RWPE1 (cell line): ENCODE measurements at places on chromosomes 2 and 18.

DNA sequence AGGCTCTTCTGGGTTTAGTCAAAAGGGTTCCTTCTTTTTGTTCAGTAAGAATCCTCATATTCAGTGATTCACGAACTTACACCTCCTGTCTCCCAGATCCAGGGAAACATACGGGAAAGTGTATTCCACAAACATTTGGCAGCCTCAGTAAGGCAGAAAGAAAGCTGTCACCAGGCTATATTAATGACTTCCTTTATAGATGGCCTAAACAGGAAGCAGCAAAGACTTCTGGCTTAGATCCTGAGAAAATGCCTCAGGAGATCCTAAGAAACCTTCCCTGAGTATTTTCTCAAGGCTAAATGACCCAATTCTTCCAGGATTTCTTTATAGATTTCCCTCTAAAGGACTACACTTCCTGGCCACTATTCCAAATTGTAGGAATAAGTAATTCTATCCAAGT is 1995.5 kb upstream of the CELF4 start:
- no peak for DNase-seq

- DNase-seq, result no peak
These were observed 188.4 kb upstream of the TPO start for GRCh38 chr2:1224901-1225300.

- DNase-seq, result no peak
These were observed 325.6 kb downstream of the HRH4 start for GRCh38 chr18:24786027-24786426.

DNA sequence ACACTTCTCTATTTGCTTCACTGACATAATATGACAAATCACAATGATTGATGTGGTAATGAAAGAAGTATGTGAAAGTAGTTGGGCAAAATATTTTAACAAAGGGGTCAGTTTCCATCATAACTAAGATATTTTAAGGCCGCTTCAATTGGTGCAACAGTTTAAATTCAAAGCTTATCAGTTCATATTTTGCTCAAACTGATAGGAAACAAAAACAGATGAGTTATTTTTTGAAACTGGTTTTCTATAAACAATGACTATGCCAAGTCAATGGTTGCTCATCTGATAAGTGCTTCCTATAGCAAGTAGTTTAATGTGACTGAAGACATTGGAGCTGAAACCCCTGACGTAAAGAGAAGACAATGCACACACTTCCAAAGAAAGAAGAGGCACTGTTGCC is 1290.7 kb downstream of the SUCLG1 start:
- no peak for DNase-seq

DNA sequence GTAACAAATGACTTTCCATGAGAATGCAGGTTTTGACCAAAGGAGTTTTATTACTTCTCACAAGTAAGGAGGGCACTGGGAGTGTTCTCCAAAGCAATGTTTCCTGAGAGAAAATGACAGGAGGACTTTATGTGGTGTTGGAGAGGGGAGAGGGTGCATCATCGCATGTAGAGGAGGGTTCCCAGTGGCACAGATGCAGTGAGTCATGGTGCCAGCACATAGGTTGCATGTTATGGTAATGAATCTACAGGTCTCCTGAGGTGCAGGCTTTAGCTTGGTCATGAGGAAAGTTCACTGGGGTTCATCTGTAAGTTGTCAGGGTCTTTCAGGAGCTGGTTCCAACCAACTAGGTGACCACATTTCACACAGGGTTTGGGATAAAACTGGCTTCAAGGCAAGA is 30.4 kb downstream of the NAT8 start:
- DNase-seq, result no peak

- DNase-seq, result no peak
These were observed 27.6 kb upstream of the CDC42EP3 start for GRCh38 chr2:37698931-37699481.

- no peak for DNase-seq
These were observed 3.2 kb downstream of the REG1B start for GRCh38 chr2:79084495-79085135.

- DNase-seq, result no peak
These were observed 3.5 kb upstream of the CDC42EP3 start for GRCh38 chr2:37674946-37675345.

DNA sequence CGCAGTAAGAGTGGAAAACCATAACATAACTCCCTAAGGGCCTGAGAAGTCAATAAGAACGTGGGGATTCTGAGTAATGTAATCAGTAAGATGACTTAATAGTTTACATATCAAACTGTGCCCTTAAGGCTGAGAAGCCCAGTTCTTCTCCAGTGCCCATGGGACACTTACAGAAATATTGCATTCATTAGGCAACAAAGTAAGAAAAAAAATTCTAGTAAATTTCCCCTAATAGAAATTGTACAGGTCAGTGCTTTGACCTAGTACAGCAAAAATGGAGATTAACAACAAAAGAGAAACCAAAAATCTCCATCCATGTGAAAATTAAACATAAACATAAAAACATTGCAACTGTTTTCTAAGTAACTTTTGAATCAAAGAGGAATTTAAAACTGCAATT is 139.8 kb upstream of the HS6ST1 start:
- DNase-seq, result no peak

DNA sequence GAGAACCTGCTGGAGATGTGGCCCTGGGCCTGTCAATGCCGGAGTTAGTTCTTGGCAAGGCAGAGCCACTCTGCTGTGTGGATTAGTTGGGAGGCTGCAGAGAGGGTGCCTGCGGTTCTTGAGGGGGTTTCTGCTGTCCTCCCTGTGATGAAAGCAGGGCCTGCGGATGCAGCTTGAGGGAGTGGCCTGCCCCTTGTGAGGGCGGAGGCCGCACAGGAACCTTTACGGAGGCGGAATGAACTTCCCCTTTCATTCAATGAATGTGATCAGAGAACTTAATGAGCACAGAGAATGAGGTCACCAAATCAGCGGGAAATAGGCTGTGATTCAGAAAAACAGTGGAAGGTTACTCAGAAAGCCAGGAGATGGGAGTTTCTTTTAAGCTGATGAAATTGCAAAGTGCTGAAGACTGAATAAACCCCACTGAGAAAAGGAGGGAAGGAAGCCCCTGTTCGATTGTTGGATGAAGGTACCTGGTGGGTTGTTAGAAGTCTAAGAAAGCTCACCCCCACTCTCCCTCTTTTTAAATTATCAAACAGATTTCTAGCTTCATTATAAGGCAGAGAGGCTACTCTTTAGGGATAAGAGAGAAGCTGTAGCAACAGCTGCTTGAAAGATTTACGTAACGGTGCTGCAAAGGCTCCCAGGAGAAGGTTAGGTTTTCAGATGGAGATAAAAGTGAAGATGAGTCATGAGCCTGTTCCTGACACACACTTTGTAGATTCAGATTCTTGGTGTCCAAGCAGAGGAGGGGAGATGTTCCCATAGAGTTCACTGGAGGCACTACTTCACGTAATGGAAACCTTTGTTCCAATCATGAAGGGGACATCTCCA is 47.4 kb downstream of the VWA3B start:
- DNase-seq, result no peak

DNA sequence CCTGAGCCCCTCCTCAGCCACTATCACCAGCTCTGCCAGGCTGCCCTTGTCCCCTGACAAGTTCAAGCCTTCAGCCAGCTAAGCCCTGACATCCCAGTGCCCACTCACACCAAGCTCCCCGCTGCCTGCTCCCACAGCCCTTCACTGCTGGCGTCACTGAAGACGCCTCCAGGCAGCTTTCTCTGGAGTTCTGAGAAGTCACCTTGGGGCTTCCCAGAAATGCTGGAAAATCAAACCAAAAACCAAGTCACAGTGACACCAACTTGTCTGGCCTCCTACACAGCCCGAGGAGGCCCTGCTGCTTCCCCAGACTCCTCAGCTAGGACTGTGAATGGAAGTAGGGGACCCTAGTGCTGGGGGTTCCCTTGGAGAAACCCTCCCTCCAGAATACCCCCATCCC is 2.2 kb upstream of the TNS1 start:
- DNase-seq, result no peak

- no peak for DNase-seq
These were observed 16.2 kb upstream of the MAPRE2 start for GRCh38 chr18:35024965-35025364.

GRCh38 chr18:63439334-63439733 is 17.1 kb upstream of the VPS4B start:
- DNase-seq, result peak; percentile 50

DNA sequence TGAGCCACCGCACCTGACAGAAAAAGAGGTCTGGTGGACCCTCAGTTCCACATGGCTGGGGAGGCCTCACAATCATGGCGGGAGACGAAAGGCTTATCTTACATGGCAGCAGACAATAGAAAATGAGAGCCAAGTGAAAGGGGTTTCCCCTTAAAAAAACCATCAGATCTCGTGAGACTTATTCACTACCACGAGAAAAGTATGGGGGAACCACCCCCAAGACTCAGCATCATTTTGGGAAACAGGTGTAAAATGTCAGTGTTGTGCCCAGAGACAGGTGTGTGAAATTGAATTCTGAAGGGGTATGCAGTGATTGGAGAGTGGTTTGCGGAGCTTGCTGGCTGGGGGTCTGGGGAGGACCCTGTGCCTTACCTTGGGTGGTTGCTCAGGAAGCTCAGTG is 4.6 kb upstream of the D2HGDH start:
- DNase-seq, result no peak

DNA sequence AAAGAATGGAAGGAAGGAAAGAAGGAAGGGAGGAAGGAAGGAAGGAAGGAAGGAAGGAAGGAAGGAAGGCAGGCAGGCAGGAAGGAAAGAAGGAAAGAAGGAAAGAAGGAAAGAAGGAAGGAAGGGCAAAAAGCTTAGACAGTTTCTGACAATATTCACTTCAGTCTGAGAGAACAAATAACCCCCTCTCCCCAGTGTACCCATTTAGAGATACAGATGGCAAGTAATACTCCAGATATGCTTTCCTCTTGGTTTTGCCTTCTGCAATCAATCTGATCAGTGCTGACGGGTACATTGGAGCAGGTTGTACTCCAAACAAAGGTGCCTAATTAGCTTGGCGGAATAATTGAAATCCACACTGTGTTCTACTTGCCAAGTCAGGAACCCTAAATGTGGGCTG is 534.6 kb upstream of the TMEFF2 start:
- DNase-seq, result no peak

GRCh38 chr2:100703213-100703612 is 116.7 kb upstream of the NPAS2 start:
- no peak for DNase-seq

DNA sequence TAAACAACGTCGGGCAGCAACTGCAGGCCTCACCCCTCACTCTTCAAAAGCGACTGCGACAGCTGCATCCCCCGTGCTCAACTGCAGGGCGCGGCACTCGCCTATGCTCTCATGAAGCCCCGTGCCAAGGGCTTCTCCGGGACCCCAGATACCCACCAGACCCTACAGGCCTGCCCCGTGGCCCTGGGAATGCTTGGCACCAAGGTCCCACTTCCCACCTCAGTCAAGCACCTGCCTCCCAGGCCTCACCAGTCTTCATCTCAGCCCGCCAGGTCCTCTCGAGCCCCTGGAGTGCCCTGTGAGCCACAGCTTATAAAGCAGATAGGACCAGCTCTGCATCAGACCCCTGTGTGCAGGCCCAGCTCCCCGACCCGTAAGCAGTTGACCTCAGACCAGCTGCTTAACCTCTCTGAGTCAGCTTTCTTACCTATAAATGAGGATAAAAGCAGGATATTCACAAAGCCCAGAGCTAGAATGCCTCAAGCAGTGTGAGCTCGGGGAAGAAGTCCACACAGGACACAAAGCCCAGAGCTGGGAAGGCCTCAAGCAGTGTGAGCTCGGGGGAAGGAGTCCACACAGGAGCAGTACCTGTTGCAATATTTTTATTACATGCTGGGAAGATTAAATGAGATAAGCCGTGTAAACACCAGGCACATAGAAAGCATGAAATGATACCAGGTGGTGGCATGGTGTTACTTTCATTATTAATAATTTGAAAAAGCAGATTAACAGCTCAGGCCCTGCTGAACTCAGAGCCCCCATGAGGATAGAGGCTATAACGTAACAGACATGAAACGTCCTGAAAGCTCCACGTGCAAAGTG is 96.9 kb downstream of the HDAC4 start:
- DNase-seq, result no peak

GRCh38 chr18:62857263-62857976 is 142.1 kb downstream of the PHLPP1 start:
- no peak for DNase-seq

DNA sequence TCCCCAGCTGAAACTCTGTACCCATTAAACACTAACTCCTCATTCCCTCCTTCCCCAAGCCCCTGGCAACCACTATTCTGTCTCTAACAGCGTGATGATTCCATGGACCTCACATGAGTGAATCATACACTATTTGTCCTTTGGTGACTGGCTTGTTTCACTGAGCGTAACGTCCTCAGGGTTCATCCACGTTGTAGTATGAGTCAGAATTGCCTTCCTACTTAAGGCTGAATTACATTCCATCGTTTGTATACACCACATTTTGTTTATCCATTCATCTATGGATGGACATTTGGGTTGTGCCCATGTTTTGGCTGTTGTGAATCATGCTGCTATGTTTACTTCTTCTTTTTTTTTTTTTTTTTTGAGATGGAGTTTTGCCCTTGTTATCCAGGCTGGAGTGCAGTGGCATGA is 19.6 kb upstream of the CABLES1 start:
- DNase-seq, result peak; percentile 28

DNA sequence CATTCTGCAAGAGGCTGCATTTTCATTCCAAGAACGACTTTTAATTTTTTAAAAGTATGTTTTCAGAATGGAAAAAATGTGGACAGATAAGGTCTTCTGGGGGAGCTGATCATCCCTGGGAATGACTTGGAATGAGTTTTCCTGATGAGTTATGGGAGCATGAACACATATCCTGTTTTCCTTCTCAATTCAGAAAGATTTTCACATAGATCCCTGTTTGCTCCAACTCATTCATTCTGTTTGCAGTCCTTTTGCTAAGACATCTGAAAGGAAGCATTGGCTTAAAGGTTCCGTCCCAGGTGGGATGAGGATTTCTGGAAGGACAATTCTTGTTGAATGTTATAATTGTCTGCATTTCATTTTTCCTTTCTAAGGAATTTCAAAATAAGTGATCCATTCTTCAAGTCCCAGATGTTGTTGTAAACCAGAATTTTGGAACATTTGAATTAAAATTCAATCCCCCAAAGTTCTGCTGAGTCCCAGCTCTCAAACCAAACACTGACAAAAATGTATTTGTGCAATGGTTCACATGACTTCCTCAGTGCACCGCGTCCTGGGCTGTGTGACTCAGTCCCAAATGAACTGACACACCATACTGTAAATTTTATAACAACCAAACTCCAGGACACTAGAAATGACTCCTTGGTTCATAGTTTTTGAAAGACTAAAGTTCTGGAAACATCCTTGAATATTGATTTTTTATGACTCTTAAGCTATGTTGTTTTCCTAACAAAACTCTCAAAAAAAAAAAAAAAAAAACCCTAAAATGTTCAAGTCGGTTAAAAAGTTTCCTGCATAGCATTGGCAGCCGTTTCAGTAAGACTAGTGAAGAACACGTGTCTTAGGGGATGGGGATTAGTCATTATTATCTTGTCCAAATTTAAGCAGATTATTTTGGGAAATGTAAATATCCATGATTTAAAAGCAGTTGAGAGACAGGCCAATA is 281.8 kb upstream of the TCF4 start:
- DNase-seq, result no peak

- DNase-seq, result no peak
These were observed 68.6 kb upstream of the SPOPL start for GRCh38 chr2:138432971-138433370.

GRCh38 chr2:233387225-233387624 is 32.9 kb downstream of the DGKD start:
- DNase-seq, result no peak

- DNase-seq, result no peak
These were observed 87.9 kb downstream of the INHBB start for GRCh38 chr2:120433816-120434290.

- DNase-seq, result no peak
These were observed 89.7 kb upstream of the TTC39C start for GRCh38 chr18:23924813-23925212.
